ENCODE measurements at places on chromosomes 5 and 9. TPM values are rescaled to one million over a fixed set of nuclear protein-coding genes. Genes with fewer than 3 reads are reported as not detected.
A peak's percentile ranks its signal among the peaks of the same experiment; 100 is the strongest.

GRCh38 chr9:128257086-128257825 is 18.6 kb downstream of the GOLGA2 start:
- no peak for DNase-seq

DNA sequence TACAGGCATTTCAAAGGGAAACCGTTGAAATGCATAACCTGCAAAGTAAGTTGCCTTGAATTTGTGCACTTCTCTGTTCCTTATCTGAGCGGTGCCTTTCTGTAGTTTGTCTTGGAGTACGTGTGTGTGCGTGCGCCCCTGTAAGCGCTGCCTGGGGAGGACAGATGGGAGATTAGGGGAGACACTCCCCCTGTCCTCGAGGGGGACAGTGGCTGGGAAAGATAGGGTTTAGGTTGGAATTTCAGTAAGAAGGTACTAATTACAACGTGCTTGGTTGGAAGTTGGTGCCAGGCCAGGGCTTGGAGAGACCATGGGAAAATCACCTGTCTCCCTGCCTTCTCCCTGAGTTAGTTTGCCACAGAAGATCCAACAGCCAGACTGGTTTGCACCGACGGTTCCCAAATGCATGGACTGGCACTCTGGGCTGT is 73.2 kb downstream of the PIK3R1 start:
- DNase-seq: no peak

DNA sequence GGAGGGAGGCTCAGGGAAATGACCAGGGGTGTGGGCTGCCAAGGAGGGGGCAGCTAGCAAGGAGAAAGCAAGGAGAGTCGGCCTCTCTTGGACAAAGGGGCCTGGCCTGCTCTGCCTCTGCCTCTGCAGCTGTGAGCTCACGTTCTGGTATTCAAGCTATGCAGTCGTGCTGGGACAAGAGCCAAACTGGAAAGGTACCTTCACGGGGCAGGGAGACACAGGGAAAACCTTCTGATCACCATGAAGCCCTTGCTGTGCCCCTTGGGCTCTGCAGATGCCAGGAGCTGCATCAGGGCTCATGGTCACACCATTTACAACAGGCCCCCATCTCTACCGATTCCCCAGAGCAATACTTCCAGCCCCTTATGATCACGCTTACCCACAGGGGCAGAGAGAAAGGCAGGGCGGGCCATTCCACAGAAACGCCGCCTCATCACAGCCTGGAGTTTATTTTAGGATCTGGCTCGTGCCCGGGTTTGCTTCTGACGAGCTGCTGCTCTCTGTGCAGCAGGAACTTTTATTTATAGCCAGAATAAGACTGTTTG is 63.2 kb downstream of the PRRT1B start:
- no peak for DNase-seq

DNA sequence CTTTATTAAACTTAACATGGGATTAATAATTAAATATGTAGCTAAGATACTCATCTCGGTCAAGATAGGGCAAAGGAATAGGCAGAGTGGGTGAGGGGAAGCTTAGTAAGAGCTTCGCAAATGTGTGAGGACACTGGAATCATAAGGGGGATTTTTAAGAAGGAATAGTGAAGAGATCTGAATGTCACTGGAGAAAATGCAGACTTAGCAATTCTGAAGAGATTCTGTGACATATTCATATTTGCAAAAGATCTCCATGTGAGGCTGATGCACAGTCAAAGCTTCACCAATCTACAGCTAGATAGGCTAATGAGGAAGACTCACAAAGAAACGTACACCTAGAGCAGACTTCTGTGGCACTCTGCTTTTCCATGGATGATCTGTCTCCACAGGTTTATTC is 1202.8 kb upstream of the CDH6 start:
- no peak for DNase-seq

DNA sequence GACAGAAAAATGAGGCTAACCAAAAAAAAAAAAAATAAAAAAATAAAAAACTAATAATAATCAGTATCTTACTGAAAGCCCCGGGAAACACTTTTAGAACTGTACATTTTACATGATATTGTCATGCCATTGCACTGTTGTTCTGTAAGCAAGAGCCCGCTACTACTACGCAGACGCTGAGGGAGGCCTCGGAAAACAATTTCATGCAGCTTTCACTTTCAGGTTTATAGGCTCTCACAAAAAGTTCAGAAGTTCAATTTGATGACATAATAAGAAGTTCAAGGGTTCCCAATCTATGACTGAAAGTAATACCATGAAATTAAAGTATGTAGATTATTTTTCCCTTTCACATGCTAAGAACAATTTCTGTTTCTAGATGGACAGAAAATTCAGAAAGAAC is 318.3 kb upstream of the ITGA1 start:
- DNase-seq: no peak

DNA sequence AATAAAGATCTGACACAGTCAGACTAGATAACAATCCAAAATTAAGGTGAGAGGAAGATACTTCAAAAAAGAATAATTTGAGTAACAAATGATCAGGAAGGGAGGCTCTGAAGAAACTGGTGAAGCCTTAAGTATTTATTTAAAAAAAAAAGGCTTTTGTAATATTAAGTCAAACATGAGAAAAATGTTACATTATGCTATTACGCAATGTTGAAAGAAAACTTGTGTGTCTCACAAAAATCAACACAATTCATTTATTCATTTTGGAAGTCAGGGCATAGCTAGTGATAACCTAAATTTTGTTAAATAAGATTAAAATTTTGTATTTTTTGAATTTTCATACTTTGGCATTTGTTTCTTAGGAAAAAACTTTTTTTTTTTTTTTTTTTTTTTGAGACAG is 28.2 kb downstream of the WDR41 start:
- DNase-seq: no peak

The FCN2 gene
- not detected for total RNA-seq

DNA sequence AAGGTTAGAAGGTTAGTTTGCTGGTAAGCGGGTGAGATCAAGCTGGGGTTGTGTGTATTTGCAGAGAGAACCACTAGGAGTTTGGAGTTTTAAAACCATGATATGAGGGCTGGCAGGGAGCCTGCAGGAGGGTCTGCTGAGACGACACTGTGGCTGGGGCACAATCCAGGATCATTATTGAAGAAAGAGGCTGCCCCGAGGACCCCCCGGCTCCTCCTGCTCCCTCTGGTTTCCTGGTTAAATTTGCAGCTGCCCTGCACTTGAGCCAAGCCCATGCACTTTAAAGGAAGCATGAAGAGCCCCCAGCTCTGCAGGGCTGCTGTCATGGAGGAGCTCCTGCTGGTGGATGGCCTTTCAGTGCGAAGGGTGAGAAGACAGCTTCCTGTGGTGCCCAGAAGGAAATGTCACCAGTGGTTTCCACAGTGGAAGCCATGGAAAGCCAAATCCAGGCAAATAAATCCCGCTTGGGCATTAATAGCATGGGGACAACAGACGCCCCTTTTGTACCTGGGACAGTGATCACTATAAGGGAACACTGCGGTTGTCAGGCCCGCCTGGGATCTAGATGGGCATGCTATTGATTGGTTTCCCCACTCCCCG is 140.7 kb downstream of the NSG2 start:
- DNase-seq: no peak

DNA sequence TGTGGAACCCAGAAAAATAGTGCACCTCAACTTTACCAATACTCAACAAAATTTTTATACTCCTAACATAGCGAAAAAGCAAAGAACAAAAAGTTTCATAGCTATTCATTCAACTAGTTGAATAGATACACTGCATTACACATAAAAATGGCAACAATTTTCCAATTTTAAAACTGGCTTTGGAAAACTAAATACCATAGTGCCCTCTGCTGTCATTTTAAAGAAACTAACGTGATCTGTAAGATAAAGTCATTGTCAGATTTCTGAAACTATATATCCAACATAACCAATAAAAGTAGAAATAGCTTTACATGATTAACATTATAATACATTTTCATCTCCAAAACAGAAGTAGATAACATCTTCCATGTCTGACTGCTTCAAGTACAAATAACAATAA is 31.6 kb downstream of the DTWD2 start:
- DNase-seq: no peak

The TSC1 gene
- total RNA-seq: 37.8 TPM

DNA sequence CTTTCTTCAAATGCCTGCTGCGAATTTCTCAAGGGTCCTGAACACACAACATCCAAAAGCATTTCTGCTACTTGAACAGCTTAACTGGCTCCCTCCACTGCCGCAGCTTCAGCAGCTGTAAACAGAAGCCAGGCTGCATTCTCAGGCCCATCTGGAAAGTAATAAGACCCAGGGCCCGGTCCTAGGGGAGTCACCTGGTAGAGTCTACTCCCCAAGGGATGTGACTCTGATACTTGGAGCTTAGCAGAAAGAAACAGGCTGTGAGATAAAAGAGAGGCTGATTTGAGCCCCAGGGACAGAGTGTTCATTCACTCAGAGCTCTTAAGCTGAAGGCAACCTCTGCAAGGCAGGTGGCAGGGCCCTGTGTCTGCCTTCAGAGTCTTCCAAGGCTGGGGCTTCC is 356.8 kb downstream of the SPOCK1 start:
- DNase-seq: no peak

GRCh38 chr9:100739666-100740065 is 161.8 kb downstream of the CAVIN4 start:
- DNase-seq: no peak

GRCh38 chr9:21031091-21031807 is at the start of gene HACD4:
Gene HACD4 (minus strand): TSS chr9:21031640. CDS start chr9:21031590, 50 bp downstream.
- peak; percentile 81 for DNase-seq

GRCh38 chr5:157821822-157822622 is 36.9 kb downstream of the CLINT1 start:
- no peak for DNase-seq

DNA sequence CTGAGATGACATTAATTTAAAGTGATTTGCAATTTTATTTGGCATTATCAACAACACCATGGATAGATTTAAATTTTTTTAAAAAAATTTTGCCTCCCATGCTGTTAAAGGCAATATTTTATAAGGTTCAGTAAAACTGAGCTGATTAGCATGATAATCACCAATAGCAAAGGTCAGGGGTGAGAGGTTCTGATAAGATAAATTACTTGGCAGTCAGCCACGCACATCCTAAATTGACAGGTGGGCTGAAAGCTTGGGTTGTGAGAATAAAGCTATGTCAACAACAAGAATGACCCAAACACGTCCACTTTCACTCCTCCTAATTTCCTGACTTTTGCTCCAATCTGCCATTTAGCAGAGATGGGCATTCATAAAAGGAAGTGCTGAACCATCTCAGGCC is 127.1 kb downstream of the LHFPL2 start:
- DNase-seq: no peak

- no peak for DNase-seq
These were observed 992 bp downstream of the SETD9 start for GRCh38 chr5:56910210-56910965.

DNA sequence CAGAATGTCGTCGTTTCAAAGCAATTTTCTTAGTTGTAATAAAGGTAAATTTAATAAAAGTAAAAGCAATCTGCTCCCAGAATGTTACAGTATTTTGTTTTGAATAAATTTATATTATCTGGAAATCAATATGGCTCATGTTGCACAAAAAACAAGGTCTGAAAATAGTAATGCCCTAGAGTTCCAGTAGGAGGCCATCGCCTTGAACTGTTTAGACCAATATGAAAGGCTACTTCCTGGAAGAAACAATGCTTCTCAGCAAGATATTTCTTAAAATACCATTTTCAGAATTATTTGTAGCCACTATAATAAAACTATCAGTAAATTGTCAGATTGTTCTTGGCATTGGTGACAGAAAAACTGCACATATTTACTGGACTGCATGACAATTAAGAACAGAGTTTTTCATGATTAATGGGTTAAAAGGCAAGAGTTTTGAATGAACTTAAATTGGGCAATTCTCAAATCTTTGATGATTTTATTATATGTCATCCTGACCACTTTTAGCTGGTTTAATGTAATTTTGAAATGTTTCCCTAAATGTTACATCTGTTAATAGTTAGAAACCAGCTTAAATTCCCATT is 153.2 kb downstream of the COMMD10 start:
- DNase-seq: no peak

The FBP2 gene
- not detected for total RNA-seq

- DNase-seq: no peak
These were observed 94.9 kb upstream of the PRDM9 start for GRCh38 chr5:23412515-23412914.

- no peak for DNase-seq
These were observed 30.5 kb upstream of the EEIG1 start for GRCh38 chr9:128011071-128011817.

DNA sequence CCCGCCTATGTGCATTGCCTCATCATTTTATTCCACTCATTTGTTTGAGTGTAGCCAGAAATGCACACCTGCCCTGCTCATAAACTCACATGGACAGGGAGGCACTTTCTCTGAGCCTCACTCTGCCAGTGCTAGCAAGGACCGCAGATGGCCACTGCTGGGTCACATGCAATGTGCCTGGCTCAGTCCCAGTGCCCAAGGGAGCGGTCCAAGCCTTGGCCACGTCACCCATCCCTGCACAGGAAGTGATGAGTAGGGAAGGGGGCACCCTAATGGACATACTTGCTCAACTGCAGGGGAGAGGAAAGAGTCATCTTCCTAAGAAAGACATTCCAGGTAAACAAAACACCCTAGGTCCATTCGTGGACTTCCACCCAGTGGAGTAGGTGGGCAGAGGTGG is 630.9 kb downstream of the IRX1 start:
- no peak for DNase-seq

GRCh38 chr5:149961957-149962409 is 1.4 kb downstream of the SLC26A2 start:
- DNase-seq: no peak

GRCh38 chr5:120803282-120803681 is 339.2 kb downstream of the PRR16 start:
- DNase-seq: no peak

DNA sequence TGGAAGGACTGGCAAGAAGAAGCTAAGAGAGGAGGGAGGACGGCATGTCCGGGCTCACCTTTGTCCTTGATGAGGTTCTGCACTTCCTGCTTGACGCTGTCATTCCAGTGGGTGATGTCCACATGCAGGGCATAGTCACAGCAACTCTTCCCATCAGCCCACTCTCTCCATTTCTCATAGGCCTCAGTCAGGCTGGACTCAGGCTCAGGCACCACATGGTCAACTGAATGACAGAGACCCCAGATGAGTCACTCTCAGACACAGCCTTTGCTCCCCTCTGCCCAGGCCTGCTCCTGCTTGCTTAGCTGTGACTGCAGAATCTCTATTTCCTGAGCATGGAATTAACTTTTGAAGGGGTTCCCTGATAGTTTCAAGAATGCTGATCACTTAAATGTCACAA is 94.2 kb downstream of the DPYSL3 start:
- DNase-seq: no peak

The ANKRD31 gene
- not detected for total RNA-seq

- no peak for DNase-seq
These were observed 140.8 kb upstream of the ADAMTSL1 start for GRCh38 chr9:18333157-18333556.

All from natural killer cell treated with Interleukin-12 subunit alpha and Interleukin-12 subunit beta and Interleukin-15 and Interleukin-18, amount 100 ng/mL, for 72 hours (primary cell).